Mesothelial cell of epicardium (in vitro differentiated cells): ENCODE measurements at places on chromosomes 3 and 15.

DNA sequence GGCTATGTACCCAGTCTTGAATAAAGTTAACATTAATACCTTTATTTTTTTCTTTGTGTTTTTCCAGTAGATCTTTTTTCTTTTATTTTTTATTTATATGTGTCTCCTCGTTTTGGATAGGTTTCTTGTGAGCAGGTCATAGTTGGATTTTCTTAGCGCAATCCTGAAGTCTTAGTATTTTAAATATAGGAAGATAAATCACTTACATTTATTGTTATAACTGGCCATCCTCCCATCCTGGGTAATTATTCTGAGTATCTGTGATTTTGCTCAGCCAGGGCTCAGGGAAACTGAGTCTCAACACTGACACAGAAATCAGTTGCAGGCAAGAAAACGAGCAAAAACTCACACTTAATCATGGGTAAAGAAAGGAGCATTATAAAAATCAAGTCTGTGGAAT is 11.6 kb upstream of the SLCO3A1 start:
- DNase-seq: no peak

GRCh38 chr3:139506766-139507165 is 30.4 kb upstream of the RBP2 start:
- no peak for DNase-seq

DNA sequence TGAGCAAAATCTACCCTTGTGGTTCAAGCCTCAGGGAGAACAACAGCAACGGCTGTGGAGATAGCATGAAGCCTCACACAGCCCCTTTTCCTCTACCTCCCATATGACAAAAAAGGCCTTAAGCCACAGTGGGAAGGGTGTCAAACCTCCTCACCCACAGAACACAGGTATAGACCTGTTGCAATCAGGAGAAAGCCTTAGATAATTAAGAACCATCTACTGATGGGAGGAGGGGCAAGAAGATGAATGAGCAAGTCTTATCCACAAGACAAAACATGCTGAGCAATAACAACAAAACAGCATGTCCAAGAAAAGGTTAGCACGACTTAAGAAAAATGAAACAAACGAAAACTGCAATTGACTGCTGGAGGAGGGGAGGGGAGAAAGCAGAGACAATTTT is 272.9 kb upstream of the BCHE start:
- DNase-seq: no peak

DNA sequence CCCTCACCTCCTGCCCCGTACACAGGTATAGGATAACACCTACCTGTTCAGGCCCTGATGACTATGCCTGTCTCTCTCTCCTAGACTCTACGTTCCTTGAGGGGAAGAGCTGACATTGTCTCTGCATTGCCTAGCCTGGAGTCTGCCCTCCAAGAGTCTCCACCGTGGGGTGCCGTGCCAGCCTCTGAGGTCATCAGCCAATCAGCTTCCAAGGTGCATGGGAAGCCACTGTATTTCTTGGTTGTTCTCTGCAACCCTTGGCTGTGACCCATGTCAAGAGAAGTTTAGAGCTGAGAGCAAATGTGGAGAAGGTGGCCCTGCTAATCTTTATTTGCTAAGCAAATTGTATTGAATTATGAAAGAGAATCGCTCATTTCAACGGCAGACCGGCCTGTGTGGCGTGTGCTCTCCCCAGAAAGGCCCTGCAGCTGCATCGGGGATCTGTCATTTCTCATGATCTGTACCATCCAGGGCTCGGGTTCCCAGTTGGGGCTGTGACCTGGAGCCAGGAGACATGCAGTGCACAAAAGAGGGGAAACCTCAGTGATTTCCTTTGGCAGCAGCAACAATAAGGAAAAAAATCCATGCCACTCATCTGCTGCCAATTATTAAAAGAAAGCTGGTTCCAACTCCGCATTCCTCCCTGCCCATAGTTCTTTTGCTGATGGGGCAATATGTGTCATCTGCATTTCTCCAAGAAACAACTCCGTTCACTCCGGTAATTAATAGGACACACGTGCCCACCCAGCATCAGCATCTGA is 182.2 kb downstream of the MEGF11 start:
- DNase-seq: no peak

DNA sequence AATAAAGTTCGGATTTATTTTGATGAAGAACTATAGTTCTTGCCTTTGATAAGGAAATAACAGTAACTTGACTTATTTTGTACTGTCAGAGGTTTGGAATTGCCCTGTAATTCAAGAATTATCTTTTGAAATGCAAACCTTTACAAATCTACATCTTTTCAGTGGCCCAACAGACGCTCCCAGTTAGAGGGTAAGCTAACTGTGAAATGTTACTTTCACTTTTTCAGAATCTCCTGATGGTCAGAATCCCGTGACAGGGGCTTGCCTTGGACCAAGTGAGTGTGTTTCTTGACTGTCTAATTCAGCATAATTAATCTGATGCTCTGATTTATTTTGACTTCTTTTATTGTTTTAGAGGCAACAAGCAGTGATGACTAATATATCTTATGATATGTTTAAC is 262.5 kb downstream of the PLOD2 start:
- no peak for DNase-seq

DNA sequence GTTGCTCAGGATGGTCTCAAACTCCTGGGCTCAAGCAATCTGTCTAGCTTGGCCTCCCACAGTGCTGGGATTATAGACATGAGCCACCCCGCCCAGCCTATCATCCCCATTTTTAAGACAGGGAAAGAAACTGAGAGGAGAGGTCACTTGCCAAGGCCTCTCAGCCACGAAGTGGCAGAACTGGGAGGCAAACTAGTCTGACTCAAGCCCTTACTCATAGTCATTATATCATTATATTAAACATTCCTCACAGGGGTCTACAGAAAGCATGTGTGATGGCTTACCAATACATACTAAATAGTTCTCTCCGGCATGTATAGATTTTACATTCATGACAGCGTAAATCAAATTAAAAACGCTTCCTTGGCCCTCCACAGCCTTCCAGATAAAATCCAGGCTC is 62.0 kb upstream of the ZBTB38 start:
- no peak for DNase-seq

DNA sequence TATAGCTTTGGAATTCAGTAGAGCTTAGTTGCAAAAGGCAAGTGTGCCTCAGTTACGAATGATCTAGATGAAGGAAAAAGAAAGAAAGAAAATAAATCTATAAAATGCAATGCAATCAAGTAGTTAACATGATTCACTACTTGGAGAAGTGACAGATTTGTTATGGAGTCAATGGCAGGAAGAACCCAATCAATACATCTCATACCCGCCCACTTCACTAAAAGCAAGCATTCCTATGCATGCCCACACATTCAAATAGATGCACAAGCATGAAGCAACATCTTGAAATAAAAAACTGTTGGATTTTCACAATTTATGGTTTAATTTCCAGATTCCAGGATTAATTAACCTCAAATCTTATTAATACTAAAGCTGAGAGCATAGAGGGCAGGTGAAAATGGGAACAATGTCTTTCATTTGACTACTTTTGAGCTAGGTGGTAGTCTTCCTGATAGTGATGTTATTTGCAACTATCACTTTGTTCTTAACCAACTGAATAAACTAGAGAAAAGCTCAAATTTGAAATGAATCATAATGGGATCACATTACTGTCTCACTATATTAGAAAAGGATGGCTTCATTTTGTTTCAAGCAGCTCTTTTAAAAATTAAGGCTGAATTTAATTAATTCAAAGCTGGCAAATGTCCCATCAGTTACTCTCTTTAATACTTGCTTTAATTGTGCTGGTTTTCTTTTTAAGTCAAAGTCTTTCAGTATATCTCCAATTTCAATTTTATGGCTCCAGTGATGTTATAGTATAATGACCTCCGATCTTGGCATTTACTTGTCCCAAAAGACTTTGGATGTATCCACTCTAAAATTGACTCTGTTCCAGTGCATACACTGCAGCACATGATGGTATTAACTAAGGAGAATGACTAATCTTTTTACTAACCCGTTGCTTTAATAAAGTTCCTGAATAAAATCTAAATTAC is 46.7 kb upstream of the CCDC50 start:
- no peak for DNase-seq

DNA sequence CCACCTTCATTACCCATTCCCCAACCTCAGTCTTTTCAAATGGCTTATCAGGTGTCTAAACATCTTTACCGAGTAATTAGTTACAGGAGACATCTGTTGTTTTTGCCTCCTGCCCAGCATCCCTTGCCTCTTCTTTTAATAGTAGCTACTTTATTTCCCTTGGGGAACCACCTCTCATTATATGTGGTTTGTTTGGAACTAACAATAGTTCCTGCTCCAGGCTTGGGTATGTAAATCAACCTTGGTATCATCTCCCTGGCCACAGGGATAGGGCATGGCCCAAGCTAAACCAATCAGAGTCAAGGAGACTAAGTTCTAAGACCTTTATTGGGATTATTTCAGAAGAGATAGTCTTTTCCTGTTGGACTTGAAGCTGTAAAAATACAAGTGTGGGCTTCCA is 76.6 kb downstream of the ETV5 start:
- DNase-seq: no peak
